ENCODE measurements at places on chromosomes 6 and 20.

DNA sequence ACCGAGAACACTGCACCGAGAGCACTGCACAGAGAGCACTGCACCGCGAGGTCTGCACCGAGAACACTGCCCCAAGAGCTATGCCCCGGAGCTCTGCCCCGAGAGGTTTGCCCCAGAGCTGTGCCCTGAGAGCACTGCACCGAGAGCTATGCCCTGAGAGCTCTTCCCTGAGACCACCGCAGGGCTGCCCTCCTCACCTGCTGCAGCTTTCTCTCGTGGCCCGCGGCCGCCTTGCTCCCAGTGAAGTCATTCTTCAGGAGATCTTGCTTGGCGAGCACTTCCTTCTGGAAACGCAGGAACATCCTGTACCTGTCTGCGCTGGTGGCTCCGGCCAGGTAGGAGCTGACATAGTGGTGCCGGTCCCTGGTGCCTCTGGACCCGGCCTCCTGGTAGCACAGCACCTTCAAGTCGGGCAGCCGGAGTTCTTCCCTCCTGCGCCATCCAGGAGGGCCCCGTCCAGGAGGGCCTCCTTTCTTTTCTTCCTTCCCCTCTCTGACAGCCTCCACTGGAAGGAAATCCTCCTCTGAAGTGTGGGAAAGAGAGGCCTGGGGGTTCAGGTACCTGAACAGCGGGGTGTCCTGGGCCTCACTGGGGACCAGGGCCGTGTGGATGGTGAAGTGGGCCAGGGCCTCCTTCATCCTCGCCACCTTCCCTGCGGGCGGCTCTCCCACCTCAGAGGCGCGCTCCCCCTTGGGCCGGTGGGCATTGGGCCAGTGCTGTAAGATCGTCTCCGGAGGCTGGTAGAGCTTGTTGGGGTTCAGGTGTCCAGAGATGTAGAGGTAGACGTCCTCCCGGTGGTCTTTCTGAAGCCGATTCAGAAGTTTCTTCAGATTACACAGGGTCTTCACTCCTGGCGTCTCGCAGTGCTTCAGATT lies 7.8 kb downstream of the C6orf118 start:
- DNase-seq: no peak

GRCh38 chr6:144898741-144899140 lies 613.6 kb downstream of the UTRN start:
- no peak for DNase-seq

DNA sequence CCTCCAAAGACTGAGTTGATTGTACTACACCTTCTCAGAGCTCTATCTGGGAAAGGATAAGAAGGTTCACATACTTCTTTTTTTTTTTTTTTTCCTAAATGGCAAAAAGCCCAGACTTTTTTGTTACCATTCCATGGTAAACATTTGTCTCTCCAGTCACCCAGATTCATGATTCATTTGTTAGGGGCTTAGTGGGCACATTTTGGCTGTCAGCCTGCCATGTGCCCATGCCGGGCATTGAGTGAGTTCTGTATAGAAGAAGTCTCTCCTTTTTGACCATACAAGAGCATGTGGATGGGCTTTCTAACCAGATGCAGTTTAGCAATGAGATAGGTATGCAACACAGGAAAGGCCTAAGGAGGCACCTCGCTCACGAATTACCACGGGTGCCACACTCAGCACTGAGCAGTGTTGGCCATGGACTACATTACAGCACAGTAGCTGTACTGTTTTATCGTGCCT lies 447.5 kb upstream of the HSF2 start:
- no peak for DNase-seq

- no peak for DNase-seq
These were observed 38.5 kb downstream of the PTGIS start for GRCh38 chr20:49529470-49529869.

Data from activated CD4-positive, alpha-beta T cell treated with anti-CD3 and anti-CD28 coated beads, Interleukin-2, amount 50 U/mL, for 16 hours (primary cell).